ENCODE measurements at places on chromosomes 12 and 14.
A peak's percentile ranks its signal among the peaks of the same experiment; 100 is the strongest.

DNA sequence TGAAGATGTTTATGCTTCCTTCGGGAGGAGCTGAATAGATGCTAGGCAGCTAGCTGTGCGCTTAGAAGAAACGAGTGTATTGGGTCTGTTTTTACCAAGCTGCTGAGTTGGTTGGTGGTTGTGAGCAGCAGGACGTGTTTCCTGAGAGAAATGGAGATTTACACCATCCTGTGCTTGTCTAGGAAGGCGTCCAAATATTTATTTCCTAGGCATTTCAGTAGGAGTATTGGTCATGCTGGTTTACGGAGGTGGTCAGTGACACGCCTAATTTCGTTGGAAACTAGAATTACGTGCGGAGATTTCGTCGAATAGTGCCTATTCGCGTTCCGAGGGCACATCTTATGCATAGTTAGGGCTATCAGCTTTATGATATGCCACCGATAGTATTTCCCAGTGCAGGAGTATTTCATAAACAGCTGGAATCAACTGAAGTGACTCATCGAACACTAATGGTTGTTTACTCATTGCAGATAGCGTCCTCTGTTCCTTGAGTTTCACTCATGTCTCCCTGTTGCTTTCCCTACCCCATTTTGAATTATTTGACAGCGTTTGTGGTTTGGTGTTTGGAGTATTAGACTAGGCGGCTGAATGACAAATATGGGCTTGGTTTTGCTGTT lies 780 bp downstream of the TBC1D15 start:
- DNase-seq, result no peak

- no peak for DNase-seq
These were observed 17.2 kb upstream of the CACNA1C start for GRCh38 chr12:2035431-2036055.

DNA sequence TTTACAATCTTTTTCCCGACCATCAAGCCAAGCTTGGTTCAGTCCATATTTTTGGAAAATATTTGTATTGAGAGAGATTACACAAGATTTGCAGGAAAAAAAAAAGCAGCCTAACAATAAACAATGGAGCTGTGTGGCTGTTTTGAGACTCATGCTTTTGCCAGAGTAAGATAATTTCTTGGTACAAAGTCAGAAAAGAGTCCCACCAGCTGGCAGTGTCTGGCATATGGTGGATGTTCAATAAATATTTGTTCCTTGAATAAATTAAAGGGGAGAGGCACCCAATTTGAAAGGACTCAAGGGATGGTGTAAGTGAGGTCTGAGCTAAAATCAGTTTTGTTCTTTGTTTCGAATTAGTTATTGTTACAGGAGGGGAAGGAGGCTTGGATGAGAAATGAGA lies 78.1 kb upstream of the RPH3A start:
- peak; percentile 13 for DNase-seq

DNA sequence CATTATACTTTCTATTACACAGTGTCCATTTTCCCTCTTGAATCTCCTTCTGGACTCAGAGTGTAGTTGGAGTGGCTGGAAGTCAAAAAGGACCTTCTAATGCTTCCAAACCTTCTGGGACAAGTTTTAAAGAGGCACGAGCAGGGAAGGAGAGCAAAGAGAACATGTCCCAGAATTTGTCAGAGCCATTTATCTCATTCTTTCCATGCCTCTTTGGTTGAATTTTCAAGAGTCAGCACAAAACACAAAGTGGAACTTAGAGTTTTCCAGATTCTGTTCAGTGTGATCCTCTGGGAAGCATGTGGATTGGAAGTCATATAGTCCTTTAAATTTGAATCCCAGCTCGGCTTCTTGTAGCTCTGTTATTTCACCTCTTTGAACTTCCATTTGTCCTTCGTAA lies 138.2 kb upstream of the PWP1 start:
- DNase-seq, result no peak

DNA sequence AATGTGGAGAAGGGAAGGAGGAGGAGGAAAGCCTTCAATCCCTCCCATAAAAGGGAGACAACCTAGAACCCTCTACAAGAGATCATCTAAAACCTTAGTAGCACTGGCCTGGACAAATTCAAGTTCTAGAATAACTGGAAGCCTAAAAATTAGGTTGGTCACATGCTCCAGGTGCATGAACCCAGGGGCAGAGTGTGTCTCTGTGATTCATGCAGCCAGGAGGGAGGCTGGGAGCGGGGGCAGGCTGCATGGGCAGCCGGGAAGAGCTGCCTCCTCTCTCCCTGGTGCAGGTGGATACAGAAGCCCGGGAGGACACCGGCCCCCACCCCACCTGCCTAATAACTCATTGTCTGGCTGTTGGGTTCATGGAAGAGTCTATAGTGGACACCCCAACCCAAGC lies 38.6 kb downstream of the CCDC85C start:
- DNase-seq, result no peak

GRCh38 chr12:130863298-130863697 lies 8.6 kb upstream of the RAN start:
- no peak for DNase-seq
